ENCODE measurements at places on chromosomes 2 and 18.
A peak's percentile ranks its signal among the peaks of the same experiment; 100 is the strongest.

DNA sequence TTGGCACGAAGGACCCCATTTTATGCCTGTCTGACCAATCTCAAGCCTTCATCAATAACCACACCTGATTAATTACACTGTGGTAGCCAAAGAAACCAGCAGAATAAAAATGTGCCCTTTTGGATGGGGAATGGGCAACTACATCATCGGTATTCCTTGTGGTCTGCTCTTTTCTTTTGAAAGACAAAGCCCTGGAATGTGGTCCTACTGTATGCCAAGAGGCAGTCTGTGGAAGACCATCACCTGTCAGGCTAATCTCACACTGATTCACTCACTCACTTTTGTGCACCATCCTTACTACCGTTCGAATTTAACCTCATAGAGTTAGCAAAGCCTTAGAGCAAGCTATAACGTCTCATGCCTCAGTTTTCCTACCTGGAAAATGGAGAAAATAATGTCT lies 275.2 kb upstream of the LRRTM1 start:
- no peak for DNase-seq

DNA sequence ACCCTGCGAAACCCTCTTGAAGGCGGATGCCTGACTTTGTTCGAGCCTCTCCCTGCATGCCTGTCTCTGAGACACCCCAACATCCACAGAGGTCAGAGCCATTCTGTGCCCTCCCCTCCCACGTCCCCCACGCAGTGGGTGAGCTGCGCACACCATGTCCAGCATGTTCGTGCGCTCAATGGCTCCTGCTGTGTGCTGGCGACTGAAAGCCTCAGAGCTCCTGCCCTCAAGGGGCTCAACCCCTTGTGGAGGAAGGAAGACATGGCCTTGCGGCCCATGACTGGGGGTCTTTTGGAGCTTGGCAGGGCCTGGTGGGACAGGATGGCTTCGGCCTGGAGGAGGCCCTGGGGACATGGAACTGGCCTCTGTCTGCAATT lies 45.7 kb downstream of the ANKMY1 start:
- DNase-seq, result no peak

DNA sequence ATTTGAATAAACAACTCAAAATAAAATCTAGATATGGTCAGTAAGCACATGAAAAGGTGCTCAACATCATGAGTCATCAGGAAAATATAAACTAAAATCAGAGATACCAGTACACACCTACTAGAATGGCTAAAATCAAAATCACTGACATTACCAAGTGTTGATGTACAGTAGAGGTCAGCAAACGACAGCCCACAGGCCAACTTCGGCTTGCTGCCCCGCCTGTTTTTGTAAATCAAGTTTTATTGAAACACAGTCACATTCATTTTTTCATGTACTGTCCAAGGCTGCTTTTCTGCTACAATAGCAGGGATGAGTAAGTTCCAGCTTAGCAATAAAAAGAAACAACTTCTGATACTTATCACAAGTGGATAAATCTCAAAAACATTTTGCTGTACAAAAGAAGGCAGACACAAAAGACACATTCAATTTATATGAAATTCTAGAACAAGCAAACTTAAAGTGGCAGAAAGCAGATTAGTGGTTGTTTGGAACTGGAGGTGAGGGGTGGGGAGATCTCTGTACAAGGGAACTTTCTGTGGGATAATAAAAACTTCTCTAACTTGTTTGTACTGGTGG lies 32.1 kb downstream of the TRAK2 start:
- DNase-seq, result no peak

DNA sequence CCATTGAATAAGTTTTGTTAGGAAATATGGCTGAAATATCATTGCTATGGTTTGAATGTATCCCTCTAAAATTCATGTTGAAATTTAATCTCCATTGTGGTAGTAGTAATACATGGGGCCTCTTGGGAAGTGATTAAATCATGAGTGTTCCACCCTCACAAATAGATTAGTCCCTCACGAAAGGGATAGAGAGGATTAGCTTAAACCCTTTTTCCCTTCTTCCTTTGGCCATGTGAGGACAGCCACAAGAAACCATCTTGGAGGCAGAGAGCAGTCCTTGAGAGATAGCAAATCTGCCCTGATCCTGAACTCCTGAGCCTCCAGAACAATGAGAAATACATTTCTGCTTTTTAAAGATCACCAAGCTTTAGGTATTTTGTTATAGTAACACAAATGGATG lies 274.2 kb downstream of the CDH19 start:
- no peak for DNase-seq

GRCh38 chr2:214679736-214680135 lies 129.7 kb downstream of the BARD1 start:
- DNase-seq, result no peak

- peak; percentile 73 for DNase-seq
Measured at GRCh38 chr2:38592951-38593350, 9.8 kb downstream of the HNRNPLL start.

- DNase-seq, result peak; percentile 45
Measured at GRCh38 chr2:6800553-6800952, 65.2 kb downstream of the CMPK2 start.

DNA sequence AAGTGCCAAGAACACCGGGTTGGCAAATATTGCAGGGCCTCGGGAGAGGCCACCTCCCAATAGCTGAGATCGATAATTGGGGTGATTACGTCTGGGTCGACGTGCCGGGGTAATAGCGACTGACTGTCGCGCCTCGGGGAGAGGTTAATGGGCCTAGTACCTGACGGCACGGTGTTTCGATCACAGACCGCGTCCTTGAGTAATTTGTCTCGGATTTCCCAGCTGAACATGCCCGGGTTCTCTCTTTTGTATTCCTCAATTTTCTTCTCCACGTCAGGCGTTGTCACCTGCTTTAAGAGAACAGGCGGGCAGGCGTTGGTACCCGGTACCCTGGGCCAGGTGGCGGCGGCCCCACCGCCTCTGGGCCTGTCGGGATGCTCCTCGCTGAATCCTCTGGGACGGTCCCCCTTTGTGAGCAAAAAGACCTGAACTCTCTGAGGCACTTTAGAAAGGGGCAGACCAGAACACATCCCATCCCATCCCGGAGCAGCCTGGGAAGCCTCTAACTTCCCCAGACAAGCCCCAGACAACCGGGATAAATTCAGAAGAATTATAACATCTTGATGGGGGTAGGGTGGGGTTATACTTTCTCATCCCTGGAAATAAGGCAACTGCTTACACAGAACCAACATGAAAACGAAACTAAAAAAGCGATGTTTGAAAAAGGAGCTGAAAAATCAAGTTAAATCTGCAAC lies 3.3 kb downstream of the PAX3 start:
- no peak for DNase-seq

DNA sequence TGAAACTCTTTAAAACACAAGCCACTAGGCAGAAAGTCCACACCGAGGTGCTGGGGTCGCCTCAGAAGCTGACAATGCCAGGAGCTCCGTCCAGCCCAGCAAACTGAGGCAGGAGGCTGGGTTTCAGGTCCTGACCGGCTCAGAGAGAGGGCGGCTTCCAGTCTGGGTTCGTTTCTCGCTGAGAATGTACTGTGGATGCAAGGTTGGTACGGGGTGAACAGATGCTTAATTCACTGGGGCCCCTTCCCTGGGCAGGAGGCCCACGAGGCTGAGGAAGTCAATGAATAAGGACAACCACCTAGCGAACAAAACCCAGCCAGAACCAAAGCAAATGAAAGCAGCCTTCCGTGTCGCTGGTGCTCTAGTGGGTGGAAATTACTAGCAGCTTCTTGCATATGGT lies 142.0 kb downstream of the RTP5 start:
- no peak for DNase-seq

DNA sequence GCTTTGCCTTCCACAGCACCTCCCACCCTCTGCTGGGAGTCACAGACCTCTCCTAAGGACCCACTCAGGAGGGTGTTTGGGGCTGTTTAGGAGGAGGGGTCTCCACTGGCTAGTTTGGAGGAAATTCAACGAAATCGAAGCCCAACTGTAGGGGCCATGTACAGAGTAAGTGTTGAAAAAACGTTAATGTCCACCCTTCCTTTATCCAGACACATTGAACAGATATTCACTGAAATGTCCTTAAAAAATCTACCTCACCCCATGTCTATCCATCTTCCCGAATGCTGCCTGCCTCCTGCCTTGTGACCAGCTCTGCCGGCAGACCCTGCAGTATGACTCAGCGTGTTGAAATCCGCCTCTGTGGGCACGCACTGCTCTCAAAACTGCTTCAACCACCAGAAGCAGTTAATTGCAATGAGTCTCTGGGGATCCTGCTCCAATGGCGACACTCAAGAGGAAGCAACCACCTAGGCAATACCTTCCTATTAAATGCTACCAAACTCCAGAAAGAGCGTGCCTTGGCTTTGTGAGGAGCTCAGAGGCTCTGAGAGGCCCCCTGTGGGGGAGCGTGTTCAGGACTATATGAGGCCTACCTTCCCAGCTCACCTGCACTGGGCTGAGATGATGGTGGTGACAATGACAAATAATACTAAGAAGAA lies 61.4 kb upstream of the RTN4 start:
- DNase-seq, result peak; percentile 96

GRCh38 chr2:126881591-126881990 lies 17.1 kb upstream of the TEX51 start:
- no peak for DNase-seq

DNA sequence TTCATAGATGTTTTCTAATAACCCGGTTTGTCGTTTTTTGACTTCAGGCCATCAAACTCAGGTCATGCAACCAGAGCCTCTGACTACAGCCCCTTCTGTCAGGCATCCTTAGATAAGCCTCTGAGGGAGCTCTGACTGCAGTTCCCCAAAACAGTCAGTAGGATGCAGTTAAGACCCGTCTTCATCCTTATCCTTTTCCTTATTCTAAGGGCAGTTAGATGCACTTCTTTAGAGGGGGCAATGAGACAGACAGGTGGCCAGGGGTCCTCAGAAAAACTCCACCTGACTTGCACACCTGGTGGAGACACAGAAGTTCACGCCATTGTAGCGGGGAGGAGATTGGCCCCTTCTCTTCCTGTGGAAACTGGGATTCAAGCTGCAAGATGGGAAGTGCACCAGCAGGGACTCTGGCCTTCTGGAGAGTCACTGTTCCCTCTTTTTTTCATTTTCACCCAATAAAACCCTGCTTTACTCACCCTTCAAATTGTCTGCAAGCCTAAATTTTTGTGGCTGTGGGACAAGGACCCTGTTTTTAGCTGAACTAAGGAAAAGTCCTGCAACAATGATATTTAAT lies 104.8 kb upstream of the TFPI start:
- peak; percentile 7 for DNase-seq

DNA sequence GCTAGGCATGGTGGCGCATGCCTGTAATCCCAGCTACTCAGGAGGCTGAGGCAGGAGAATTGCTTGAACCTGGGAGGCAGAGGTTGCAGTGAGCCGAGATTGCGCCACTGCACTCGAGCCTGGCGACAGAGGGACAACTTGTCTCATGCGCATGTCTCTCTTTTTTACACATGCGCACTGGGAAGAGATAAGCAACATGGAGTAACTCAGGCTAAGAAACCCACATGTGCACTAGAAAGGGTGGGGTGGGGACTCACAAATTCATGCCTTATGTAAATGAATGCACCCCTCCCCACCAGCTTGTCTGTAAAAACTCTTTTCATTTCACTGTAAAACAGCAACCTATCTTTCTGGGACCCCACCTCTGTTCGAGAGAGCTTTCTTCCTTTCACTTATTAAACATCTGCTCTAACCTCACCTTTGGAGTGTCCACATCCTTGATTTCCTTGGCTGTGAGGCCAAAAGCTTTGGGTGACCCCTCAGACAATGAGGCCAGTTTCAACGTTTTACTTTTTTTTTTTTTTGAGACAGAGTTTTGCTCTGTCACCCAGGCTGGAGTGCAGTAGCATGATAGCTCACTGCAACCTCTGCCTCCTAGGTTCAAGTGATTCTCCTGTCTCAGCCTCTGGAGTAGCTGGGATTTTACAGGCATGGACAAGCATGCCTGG lies 91.6 kb upstream of the RMP24 start:
- DNase-seq, result no peak

DNA sequence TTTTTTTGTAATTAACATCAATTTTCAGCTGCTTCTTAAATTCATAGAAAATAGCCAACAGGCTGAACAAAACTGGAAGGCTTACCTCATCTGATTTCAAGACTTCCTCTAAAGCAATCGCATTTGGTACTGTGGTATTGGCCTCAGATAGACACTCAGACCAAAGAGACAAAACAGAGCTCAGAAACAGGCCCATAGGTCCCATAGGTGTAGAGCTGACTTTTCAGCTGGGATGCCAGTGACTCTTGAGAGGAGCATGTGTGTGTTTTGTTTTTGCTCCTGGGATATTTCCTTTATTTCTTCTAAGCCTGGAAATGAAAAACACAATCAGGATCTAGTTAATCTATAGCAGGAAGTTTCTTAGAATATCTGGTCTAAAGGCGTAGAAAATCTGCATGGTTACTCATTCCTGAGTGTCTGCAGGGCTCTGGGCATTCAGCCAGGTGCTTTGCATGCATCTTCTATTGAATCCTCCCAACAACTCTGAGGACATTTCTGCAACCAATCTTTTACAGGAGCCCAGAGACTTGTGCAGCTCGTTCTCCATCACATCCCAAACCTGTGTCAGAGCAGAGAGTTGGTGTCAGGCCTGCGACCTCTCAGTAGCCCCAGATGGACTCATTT lies 190.8 kb downstream of the RTP5 start:
- DNase-seq, result peak; percentile 83

DNA sequence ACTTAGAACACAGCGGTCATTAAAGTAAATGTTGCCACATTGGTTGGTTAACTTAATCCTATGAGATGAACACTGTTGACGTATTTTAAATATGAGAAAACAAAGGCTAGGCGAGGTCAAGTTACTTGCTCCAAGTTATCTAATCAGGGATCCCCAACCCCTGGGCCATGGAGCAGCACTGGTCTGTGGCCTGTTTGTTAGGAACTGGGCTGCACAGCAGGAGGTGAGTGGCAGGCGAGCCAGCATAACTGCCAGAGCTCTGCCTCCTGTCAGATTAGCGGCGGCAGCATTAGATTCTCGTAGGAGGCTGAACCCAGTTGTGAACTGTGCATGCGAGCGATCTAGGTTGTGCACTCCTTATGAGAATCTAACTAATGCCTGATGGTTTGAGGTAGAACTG lies 878.9 kb downstream of the CPS1 start:
- no peak for DNase-seq

DNA sequence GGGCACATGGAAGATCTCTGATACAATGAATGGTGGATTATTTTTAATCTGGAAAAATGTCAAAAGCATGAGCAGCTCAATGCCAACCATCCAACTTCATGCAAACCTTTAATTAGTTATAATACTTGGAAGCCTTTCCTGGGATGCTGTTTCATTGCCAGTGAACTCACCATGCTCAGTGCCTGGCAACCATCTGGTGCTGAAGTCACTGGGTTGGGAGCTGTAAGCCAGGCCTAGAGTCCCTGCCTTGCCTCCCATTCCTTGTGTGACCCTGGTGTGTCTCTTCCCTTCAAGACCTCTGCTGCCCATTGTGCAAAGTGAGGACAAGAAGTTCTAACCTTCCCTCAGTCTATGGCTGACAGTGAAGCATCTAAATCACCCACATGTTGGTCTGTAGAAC lies 458.7 kb downstream of the RNF144A start:
- no peak for DNase-seq

DNA sequence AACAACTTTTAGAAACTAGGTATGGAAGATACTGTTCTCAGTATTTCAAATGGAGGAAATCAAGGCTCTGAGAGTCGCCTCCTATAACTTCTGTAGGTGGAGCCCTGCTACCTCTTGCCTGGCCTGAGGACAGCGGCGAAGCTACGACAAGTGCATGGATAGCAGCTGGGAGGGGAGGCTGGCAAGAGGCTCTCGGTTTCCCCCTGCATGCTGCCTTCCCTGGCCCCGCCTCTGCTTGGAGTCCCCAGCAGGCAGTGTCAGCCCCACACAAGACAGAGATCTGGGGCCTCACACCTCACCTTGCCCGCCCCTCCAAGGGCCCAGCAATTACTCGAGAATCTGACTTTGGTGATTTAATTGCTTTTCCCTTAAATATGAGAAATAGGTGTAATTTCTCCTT lies 107.6 kb upstream of the POU3F3 start:
- DNase-seq, result no peak

All from fibroblast of skin of right quadriceps (primary cell).